Activated T-cell treated with anti-CD3 and anti-CD28 coated beads, Interleukin-2, amount 50 U/mL, for 24 hours (primary cell): ENCODE measurements at places on chromosomes 7 and 10.

DNA sequence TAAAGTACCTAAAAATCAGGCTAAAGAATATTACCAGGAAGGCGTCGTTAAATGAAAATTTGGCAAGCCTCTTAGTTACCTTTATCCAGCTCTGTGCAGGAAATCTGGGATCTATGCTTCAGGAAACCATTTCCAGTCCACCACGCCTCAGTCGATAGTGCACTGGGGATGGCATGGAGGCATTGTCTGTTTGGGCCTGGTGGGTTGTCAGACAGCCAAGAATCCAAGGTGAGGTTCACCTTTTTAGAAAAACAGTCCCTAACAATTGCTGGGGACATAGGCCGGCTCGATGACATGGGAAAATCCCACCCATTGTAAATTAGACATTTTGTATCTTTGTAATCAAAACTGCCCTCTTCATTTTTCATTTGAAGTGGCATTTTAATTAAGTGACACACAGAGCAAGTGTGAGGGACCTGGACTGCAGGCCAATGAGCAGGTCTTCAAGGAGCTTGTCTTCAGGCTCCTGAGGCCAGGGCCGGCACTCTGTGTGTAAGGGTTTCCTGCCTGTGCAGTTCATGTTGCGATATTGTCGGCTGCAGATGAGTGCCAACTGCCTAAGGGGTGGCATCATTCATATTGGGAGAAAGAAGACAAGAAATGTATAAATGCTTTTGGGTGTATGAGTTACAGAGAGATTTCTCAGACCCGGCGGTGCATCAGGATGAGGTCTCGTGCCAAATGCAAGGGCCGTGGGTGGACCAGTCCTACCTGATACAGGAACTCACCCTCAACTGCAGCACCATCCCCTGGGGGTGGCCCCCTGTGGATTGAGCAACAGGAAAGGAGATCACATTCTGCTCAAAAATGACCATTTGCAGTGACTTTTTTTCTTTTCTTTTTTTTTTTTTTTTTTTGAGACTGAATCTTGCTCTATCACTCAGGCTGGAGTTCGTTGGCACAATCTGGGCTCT, 80.8 kb downstream of the PTPRE start:
- DNase-seq = no peak

- no peak for DNase-seq
Measured at GRCh38 chr10:7162331-7162730, 248.5 kb downstream of the SFMBT2 start.

- DNase-seq = no peak
Measured at GRCh38 chr10:110619514-110620397, 24.4 kb upstream of the RBM20 start.

- no peak for DNase-seq
Measured at GRCh38 chr10:91191584-91191919, 28.9 kb upstream of the PCGF5 start.

DNA sequence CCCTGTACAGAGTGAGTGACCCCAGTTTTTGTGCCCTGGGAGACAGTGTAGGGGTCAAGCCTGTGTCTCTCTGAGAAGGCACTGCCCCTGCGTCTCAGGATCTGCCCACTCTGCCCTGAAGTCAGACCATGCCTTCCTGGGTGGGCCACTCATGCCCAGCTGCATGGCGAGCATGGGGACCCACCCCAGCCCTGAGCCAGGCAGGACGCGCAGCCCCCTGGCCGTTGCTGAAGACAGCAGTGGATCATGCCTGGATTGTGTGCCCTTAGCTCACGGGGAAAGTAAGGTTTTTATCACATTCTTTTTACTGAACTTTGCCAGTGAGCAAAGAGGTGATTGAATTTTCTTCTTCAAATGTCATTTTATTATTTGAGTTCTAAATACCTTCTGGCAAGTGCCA, 66.2 kb downstream of the WDR37 start:
- no peak for DNase-seq

DNA sequence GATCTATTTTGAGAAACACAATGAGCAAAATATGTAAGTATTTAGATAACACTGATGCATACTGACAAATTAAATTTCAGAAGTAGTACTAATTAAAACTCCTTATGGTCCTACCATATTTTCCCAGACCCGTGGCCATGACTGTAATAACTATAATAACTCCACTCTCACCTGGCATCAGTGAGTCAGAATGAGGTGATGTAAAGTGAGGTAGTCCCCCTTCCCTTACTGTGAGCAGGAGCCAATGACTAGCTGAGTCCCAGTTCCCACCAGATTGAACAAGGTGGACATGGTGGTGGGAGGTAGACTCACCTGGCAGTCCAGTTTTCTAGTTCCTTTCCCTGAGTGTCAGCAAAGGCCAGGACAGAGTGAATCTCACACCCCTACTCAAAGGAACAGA, 630.5 kb upstream of the IGFBP3 start:
- no peak for DNase-seq

DNA sequence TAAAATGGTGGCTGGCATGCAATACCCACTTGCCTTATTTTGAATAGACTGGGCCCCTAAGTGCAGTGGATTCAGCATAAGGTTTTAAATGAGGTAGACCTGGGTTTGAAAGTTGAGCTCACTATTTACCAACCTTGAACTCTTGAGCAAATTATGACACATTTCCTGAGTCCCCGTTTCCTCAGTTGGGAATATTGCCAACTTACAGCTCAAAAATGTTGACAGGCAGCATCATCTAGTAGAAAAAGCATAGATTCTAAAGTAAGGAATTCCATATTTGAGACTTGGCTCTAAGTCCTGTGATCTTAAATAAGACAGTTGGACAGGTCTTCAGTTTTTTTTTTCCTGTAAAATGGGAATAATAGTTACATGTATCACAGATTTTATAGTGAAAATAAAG, 305.5 kb downstream of the ACTR3B start:
- no peak for DNase-seq

GRCh38 chr7:141709318-141709717, 1.2 kb downstream of the WEE2 start:
- no peak for DNase-seq

- DNase-seq = no peak
Measured at GRCh38 chr7:121046893-121047468, 58.5 kb downstream of the CPED1 start.

DNA sequence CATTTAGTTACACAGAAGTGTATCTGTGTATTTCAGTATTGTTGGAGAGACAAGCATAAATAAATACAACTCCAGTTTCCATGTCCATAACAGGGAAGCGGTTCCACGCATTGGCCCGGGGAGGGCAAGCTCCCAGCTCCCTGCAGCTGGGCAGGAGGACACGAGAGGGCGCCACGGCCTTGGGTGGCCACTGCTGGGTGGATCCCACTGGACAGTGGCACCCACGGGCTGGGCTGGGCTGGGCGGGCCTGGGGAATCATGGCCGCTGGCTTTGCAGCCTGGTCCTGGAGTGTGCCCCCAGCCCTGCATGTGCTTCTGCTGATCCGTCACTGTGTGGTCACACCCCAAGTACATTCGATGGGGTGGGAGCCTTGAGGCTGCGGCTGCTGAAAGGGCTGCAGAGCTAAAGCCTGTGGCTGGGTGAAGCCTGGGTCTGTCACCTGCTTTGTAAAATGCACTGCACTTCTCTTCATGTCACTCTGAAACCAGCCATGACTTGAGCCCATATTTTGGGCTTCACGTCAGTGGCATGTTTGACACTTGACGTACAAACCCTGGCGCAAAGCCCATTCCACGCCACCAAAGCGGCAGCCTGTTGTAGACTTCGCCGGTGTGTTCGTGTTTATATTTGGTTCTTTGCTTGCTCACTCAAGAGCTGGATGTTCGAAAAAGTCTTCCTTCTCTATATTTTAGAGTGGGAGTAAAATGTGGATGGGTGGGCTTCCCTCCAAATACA, 27.5 kb downstream of the LRRC27 start:
- no peak for DNase-seq

DNA sequence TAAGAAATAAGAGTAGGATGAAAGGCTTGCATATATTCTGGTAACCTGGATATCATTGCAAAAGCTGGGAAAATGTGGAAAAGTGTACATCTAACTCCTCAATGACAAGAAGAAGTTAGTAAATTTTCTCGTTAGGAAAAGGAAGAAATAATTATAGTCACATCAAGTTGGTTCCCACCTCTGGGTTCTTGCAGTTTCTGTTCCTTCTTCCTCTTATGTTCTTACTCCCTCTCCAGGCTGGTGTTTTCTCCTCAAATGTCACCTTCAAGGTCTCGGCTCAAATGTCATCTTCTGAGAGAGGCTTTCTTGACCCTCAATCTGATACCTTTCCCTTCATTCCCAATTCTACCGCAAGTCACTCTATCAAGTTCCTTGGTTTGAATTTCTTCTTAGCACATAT, 64.4 kb downstream of the ENTPD1 start:
- DNase-seq = no peak

GRCh38 chr7:15345216-15345615, 216.6 kb downstream of the AGMO start:
- DNase-seq = no peak

- DNase-seq = no peak
Measured at GRCh38 chr7:148385009-148385682, 205.4 kb upstream of the C7orf33 start.

DNA sequence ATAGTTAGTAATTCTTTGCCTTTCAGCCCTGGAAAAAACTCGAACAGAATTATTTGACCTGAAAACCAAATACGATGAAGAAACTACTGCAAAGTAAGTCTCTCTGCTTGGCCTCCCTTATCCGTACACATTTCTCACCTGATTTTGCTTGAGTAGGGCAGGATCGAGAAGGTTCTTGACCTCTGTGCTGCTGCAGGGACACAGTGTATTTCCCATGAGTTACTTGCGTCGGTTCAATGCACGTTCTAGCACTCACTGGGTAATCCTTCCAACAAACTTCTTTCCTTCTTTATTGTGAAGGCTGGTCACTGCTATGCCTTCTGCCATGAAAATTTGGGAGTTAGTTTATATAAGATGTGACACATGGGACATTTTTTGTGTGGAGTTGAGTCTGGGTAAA, 171.5 kb upstream of the SH2B2 start:
- no peak for DNase-seq

- DNase-seq = no peak
Measured at GRCh38 chr10:64458306-64458705, 937.1 kb downstream of the REEP3 start.

DNA sequence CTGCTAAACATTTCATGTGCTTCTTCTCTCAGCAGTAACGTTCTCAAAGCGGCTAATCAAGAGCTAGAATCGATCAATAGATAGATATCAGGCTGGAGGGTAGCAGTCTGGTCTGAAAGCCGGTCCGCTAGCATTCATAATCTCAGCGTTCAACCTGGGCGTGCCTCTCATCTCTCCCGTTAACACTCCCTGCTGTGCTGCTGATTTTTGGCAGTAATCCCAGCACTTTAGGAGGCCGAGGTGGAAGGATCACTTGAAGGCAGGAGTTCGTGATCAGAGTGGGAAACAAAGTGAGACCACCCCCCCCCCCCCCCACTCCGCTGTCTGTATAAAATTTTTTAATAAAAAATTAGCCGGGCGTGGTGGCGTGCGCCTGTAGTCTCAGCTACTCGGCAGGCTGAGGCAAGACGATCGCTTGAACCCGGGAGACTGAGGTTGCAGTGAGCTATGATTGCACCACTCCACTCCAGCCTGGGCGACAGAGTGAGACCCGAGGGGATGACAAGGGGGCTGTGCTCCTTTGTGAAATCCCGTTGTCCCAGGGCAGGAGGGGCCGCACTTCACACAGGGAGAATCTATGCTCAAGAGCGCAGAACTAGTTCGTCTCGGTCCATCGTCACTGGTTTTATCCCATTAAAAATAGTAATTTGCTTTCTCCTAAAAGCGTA, 624 bp upstream of the CEP55 start:
- DNase-seq = no peak

DNA sequence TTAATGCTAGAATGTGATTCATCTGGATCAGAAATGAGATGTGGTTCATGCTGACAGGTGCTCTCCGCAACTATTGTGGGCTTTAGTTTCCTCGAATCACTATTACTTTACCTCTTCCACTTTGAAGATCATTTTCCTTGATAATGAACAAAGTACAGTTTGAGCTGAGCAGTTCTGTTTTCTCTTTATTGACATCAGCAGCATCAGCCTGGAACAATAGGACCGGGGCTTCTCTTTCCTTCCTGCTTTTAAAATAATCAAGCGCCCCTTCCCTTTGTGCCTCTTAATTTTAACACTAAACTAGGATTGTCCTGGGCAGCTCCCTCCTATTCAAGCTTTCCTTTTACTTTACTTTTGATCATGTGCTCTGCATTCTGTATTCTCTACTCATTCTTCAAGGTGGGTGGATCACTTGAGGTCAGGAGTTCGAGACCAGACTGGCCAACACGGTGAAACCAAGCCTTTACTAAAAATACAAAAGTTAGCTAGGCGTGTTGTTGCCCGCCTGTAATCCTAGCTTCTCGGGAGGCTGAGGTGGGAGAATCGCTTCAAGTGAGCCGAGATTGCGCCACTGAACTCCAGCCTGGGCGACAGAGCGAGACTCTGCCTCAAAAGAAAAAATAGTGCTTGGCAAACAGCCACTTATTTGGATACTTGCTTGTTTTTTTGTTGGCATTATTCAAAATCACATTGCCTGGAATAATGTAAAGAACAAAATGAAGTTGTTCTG, 67.0 kb upstream of the RHEB start:
- no peak for DNase-seq

DNA sequence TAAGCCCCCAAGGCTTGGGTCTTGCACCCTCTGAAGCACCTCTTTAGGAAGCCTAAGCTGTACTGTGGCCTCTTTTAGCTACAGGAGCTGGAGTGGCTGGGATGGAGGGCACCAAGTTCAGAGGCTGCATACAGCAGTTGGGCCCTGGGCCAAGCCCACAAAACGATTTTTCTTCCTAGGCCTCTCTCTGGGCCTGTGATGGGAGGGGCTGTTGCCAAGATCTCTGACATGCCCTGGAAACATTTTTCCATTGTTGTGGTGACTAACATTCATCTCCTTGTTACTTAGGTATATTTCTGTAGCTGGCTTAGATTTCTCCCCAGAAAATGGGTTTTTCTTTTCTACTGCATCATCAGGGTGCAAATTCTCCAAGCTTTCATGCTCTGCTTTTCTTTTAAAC, 375.7 kb upstream of the NPSR1 start:
- no peak for DNase-seq

DNA sequence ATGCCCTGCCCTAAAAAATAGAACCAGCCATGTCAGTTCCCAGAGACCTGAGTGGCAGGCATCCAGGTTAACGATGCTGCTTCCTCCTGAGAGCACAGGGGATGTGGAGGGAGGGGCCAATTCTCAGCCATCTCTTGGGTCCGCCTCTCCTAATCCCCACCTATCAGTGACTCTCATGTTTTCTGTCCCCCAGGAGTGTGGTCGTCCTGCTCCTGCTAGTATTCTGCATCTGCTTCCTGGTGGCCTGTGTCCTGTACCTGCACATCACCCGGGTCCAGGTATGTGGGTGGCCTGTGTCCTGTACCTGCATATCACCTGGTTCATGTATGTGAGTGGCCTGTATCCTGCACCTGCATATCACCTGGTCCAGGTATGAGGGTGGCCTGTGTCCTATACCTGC, 105.3 kb downstream of the ADCY1 start:
- DNase-seq = no peak

GRCh38 chr7:132225216-132226030, 350.8 kb downstream of the PLXNA4 start:
- no peak for DNase-seq
